ENCODE measurements at places on chromosomes 1 and 21.
A peak's percentile ranks its signal among the peaks of the same experiment; 100 is the strongest.

DNA sequence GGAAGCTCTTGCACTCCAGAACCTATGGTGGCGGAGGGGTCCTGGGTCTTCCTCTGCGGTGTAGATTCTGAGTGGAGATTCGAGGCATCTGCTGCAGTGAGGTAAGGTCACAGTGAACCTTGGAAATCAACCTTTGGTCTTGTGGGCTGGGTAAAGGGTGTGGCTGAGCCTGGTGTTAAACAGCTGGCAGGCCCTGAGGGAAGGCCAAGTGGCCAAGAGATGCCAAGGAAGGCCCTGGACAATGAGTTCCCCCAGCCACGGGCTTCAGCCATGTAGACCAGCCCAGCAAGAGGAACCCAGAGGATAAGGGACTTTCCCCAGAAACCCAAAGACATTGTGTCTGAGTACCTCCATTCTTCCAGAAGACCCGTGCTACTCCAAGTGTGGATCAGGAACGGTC, 137.2 kb upstream of the ETS2 start:
- no peak for DNase-seq

DNA sequence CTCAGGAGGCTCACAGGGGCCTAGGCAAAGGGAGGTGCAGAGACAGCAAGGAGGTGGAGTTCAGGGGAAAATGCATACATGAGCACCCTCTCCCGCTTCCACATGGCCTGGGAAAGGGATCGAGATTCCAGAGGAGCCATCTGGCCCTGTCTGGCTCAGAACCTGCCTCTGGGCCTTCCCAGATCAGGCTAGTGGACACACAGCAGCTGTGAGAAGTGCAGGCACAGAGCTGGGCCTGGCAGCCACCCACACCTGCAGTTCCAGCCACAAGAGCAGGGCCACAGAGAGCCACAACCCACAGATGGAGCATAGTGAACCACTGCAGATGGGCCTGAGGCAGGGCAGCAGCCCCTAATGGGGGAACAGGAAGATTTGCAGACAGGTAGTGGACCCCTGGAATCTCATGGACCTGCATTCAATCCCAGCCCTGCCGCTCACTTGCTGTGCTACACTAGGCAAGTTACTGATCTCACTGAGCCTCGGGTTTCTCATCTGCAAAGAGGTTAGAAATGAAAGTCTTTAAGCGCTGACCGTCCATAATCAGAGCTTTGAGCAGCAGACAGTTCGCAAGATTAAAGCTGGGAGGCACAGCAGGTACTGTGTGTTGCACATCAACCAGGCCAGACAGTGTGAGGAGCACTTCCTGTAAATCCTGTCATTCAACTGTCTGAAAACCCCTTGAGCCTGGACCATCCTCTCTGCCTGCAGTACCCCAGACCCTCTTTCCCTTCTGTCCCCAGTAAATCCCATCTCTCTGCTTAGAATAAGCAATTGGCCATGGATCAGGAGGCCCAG, 58.0 kb downstream of the MATN1 start:
- no peak for DNase-seq

DNA sequence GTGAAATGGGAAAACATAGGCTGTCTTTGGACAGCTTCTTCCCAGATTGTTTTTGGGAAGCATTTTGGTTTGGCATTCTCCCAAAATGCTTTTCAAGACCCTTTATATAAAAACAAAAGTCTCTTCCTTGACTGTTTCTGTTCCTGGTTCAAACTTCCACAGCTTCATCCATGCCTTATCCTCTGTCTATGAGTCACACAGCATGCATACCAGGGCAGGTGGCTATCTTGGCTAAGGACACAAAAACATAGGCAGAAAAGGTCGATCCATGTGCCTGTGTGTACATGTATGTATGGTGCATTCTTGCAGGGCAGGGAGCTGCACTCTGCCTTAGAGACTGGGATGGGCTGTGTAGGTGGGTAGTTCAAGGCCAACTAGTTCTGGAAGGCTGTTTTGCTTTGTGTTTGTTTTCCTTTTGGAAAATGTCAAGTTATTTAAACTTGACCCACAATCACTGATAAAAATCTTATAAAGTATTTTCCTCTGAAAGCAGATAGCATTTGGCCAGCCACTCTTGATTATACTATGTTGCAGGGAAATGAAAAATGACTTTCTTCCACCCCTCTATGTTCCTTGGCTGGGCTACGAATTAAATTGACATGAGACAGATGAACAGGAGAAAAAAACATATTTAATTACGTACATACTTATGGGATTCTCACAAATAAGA, 437.0 kb downstream of the SIPA1L2 start:
- no peak for DNase-seq

- peak; percentile 26 for DNase-seq
Observed at GRCh38 chr1:224852901-224853568, 76.4 kb upstream of the DNAH14 start.

- no peak for DNase-seq
Observed at GRCh38 chr1:31926252-31926651, 11.9 kb downstream of the PTP4A2 start.

GRCh38 chr21:44723177-44724131, 12.1 kb upstream of the TSPEAR start:
- DNase-seq: no peak

Data from brain pericyte (primary cell).